ENCODE measurements at places on chromosomes 5 and 9.

DNA sequence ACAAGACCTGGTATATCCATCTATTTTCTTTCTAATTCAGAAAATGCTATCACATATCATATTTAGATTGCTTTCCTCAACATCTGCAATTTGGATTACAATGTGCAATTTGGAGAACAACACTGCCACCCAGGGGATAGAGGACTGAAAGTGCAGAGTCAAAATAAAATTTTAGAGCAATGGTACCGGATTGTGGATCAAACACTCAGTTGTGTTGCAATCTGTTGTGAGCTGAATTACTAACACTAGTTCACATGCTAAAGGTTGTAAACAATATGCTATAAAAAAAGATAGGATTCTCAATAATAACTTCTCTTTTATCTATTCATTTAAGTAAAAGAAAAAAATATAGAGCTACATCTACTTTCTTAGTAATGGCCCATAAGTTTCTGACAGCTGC lies 11.9 kb upstream of the SRFBP1 start:
- DNase-seq = no peak

DNA sequence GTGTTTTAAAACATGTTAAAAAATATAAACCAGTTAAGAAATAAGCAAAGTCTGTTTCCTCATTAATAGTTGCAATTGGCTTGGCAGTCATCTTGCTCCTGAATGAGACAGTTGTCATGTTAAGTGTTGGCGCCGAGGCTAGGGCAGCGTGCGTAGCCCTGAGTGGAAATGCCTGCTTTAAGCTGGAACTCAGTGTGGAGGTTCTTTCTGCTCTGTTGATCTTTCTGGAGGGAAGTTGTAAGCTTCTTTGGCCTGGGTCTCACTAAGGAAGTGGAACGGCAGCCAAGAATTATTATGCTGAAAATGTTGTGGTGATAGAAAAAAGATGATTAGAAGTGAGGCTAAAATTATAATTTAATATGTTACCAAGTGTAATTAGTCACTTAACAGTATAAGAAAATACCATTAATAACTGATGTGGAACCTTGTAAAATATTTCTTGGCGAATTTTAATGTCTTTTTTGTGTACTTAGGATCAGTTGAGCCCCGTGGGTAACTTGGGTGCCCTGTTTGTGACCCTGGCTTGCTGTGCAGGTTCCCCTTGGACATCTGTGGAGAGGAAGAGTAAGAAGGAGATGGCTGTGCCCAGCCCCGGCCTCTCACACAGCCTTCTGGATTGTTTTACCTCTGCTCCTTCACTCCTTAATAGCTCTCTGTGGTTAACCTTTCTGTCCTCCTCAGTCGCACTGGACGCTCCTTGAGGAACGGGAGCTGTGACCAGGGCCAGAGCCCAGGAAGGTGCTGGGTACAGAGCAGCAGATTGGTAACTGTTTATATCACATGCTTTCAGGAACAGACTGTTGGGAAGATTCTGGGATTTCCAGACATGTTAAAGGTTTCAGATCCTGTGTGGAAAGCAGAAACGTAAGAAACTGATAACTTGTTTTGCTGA lies 31.0 kb downstream of the PCBD2 start:
- DNase-seq = no peak

- peak; percentile 17 for DNase-seq
Measured at GRCh38 chr9:613771-614347, 227.6 kb upstream of the DMRT1 start.

DNA sequence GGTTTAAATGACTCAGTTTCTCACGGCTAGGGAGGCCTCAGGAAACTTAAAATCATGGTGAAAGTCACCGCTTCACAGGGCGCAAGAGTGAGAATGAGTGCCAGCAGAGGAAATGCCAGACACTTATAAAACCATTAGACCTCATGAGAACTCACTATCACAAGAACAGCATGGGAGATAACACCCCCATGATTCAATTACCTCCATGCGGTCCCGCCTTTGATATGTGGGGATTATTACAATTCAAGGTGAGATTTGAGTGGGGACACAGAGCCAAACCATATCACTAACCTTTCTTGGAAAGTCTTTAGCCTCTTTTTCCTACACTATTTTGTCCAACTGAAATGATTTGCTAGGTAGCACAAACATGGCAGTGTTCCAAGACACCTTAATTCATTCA lies 533.9 kb upstream of the NUDT12 start:
- no peak for DNase-seq

- DNase-seq = no peak
Measured at GRCh38 chr5:24183981-24184380, 460.8 kb downstream of the CDH10 start.

- DNase-seq = peak; percentile 17
Measured at GRCh38 chr5:131224387-131225201, 39.3 kb upstream of the CDC42SE2 start.

DNA sequence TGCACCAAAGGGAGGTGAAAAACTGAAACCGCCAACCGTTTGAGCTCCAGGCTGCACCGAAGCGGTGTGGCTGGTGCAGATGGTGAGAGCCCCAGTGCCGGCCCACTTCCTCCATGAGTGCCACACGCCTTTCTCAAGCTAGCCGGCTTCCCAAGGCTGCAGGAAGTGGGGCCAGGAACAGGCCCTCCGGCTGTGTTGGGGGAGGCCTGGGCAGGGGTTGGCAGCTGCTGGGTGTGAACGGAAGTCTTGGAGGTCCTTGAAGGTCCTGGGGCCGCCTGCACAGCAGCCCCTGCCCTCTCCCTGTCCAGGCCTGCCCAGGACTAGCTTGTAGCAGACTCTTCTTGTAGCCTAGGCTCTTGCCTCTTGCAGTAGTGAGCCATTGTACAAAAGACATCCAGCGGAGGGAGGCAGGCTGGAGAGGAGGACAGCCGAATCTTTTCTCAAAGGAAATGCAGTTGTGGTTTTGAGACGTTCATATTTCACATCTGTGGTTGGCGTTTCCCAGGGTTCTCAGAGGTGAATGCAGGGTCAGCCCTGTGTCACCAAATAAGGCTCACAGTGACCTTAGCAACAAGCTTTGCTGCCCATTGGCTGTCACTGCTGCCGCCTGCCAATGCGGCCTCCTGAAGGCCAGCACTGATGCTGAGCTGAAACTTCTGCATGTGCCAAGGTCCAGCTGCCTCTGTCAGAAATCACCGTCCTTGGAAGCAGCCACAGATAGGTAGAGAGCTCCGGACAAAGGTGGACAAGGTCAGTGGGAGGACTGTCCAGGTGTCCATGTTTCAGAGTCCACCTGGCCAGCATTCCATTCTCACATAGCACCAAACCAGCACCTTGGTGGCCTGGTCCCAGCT lies 23.9 kb downstream of the IRF1 start:
- peak; percentile 72 for DNase-seq

- no peak for DNase-seq
Measured at GRCh38 chr9:130020618-130021017, 22.4 kb downstream of the FNBP1 start.

GRCh38 chr9:33113799-33114547 lies 37.5 kb upstream of the SMU1 start:
- no peak for DNase-seq

DNA sequence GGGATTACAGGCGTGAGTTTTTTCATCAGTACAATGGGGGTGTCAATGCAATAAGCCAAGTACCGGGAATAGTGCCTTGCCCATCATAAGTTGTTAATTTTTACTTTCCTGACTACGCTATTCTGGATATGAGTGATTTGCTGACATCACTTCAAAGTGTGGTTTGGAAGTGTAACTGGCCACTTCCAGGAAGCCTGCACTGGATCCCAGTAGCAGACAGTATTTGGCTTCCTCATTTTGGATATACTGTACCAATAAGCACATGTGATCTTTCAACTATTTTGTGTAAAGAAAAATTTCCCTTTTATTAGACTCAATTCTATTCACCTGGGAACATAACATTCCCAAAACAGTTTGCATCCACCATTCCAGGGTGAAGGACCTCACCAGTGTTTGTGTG lies 417.7 kb upstream of the KLF4 start:
- no peak for DNase-seq

DNA sequence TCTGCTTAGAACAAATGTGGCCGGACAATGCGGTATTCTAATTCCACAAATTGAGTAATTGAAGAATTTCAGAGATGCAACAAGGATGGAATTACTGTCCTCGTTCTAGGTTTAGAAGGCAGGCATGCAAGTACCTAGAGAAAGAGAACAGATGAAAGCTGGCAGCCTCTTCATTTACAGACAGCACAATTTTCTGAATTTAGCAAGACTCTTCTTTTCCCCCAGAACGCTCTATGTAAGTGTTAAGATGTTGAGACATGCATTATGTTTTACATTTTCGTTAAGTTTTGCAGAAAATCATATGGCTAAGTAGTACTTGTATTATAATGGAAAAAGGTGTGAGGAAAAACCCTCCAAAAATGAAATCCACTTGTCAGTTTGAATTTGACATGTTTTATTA lies 259.5 kb upstream of the ARRDC3 start:
- no peak for DNase-seq

DNA sequence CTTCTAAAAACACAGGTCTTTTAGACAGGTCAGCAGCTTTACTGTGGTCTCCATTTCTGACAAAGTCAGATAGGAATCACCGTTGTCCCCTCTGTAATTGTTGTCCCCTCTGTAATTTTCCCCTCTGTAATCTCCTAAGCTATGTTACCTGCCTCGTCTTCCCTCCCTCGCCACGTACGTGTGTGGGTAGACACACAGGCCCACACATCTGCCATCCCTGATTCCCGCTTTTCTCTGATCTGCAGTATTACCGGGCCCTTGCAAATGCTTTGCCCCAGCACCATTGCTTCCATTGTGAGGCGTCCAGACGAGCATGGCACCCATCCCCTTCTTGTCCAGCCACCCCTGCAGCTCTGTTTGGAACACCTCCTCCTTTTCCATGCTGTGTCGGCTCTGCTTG lies 45.0 kb upstream of the POMT1 start:
- DNase-seq = no peak

DNA sequence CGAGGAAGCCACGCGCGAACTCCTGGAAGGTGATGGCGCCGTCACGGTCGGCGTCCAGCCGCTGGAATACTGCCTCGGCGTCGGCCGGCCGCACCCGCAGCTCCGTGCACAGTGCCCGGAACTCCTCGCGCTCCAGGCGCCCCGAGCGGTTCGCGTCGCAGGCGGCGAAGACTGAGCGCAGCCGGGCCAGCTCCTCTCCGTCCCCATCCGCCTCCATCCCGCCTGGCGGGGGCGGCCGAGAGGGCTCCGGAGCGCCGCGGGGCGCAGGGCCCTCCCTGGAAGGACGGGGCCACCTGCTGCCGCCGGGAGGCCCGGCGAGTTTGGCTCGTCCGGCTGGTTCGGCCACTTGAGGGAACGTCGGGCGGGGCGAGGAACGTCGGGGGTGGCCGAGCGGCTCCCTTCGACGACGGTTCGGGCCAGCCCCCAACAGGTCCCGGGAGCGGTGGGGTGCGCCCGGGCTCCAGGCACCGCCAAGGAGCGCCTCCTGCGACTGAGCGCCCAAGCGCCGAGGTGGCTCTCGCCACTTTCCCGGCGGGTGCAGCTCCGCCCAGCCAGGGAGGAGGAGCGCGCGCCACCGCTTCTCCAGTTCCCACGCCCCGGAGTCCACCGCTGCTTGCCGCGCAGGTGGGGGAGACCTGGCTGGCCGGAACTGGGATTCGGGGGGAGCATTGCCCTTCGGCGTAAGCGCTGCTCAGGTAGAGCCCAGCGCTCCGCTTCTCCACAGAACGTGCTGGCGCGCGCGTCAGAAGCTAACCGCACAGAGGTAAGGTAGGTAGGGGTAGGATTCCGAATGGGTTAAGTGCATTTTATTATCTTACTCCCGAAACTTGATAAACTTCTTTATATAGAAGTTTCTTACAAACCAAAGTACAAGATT lies at the start of gene RASEF:
TSS of gene RASEF (minus strand) at position 492 of the 877 bp plus-strand sequence. CDS start at position 217, 275 bp downstream.
- no peak for DNase-seq

DNA sequence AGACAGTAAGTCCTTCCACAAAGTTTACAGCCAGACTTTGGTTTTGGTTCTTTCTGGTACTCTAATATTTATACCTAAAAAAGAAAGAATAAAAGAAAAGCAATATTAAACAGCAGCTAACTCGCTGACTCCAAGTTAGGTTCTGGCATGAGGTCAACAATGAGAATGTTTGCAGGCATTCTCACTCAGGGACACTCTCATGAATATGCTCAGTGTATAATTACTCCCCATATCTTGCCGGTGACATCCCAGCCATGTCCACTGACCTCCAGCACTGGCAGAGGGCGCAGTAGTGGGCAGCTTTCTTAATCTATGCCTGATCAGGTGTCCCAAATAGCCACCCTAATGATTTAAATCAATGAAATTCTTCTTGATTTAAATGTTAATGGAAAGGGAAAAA lies 151.5 kb downstream of the BNC2 start:
- DNase-seq = no peak

All from CD4-positive, alpha-beta T cell treated with Interleukin-6 at 100 ng/mL for 8 hours (primary cell).